ENCODE measurements at places on chromosomes 7 and 10.
A peak's percentile ranks its signal among the peaks of the same experiment; 100 is the strongest.

DNA sequence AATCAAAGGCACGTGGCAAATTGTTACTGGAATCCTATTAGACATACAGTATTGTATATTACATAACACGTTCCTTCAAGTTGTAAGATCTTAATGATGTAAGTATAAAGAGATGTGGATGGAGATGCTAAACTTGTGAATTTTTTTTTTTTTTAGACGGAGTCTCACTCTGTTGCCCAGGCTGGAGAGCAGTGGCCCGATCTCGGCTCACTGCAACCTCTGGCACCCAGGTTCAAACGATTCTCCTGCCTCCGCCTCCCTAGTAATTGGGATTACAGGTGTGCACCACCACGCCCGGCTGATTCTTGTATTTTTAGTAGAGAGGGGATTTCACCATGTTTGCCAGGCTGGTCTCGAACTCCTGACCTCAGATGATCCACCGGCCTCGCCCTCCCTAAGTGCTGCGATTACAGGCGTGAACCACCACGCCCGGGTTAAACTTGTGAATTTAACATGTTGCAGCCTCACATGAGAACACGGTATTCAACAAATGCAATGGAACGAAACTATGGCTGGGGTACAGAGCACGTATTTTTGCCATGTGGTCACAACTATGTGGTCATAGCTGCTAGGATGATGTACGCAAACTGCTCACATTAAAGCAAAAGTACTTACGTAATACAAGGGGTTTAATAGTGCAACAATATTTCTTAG lies 818 bp upstream of the SUPV3L1 start:
- DNase-seq = no peak

- DNase-seq = no peak
These were observed 301.9 kb upstream of the TAC1 start for GRCh38 chr7:97430006-97430405.

- no peak for DNase-seq
These were observed 39.3 kb downstream of the VSTM2A start for GRCh38 chr7:54581511-54581910.

GRCh38 chr10:131485732-131486131 lies 174.2 kb upstream of the TCERG1L start:
- DNase-seq = no peak

DNA sequence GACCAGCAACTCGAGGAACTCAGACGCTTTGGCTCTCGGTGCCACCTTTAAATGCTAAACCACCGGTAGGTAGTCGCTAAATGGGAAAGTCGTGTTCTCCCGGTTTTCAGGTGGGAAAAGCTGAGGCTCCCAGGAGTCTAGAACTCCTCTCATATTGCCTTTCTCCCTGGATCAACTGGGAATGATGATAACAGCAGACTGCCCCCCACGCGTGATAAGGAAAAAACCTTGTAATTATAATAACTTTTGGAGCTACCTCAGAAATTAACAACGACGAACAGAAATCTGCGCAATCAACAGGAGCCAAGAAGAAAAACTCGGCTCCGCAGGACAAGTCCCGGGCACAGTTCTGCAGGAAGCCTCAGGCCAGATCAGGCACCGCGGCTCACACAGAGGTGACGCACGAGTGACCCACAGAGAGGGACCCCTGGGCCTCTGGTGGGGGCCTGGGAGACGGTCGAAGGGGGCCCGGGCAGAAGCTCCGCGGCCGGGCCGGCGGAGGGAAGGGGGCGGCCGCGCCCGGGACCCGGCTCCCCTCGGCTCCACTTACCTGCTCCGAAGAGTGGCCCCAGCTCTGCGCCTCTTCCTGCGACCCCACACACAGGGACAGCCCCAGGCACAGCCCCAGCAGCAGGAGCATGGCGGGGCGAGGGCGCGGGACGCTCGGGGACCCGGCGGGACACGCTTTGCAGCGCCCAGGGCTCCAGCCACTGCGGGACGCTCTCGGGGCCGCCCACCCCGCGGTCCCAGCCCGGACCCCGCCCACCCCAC lies at the start of gene ITIH5:
Gene ITIH5 (minus strand): TSS at position 714 of the 771 bp plus-strand sequence. CDS start 74 bp downstream, at position 640.
- no peak for DNase-seq

GRCh38 chr10:21300551-21300950 lies 224.9 kb downstream of the SKIDA1 start:
- no peak for DNase-seq

DNA sequence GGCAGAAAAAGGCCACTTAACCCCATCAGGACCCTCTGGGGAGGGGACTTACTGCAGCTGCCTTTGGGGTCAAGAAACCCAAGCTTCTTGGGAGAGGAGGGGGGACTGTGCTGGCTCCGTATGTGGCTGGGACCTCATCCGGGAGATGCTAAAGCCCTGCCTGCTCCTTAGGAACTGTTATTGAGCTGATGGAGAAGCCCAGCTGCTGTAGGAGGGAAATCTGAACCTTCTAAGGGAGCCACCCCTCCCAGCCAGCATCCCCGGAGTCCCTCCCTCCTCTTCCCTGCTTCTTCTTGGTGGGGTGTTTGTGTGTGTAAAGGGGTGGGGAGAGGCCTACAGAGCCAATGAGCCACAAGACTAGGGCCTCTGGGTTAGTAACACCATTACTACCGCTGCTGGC lies 8.2 kb downstream of the KCNIP2 start:
- DNase-seq = no peak

- no peak for DNase-seq
These were observed 41.4 kb upstream of the PITRM1 start for GRCh38 chr10:3213758-3214515.

- DNase-seq = no peak
These were observed 826 bp downstream of the GIMAP7 start for GRCh38 chr7:150515248-150516147.

DNA sequence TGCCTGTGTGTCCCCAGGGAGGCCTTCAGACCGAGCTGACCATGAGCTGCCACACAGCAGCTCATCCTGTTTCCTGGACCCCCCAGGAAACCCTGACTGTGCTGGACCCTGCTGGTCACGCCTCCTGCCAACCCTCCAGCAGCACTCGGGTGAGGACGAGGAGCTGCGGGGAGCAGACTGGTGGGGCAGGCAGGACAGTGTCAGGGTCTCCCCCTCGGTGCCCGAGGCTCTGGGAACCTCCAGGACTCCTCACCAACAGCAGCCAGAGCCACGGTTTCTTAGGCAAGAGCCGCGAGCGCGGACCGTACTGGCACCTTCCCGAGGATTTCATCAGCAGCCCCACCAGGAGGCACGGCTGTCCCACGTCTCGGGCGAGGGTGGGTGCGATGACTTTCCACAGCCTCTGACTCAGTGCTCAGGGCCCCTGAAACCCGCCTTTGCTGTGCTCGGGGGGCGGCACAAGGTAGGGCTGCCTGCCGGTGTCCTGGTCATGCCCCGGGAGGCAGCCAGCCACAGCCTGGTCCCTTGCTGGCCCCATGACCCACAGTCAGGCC lies 186.9 kb downstream of the ELFN1 start:
- DNase-seq = no peak

DNA sequence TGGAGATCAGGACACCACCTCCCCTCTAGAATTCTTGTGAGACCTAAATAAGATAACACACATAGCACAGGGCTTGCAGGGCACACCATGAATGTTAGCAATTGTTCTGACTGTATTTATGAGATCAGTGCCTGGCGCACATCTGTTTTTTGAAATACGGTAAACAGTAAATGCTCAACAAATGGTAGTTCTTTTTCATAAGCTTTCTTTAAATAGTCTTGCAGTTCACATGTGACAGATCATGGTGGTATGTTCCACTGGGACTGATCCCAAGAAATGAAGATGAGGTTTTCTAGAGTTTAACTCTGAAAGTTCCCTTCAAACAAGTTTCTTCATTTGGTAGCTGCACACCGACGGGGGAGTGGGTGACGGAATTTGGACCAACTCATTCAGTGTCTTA lies 34.8 kb downstream of the CREB5 start:
- DNase-seq = no peak

DNA sequence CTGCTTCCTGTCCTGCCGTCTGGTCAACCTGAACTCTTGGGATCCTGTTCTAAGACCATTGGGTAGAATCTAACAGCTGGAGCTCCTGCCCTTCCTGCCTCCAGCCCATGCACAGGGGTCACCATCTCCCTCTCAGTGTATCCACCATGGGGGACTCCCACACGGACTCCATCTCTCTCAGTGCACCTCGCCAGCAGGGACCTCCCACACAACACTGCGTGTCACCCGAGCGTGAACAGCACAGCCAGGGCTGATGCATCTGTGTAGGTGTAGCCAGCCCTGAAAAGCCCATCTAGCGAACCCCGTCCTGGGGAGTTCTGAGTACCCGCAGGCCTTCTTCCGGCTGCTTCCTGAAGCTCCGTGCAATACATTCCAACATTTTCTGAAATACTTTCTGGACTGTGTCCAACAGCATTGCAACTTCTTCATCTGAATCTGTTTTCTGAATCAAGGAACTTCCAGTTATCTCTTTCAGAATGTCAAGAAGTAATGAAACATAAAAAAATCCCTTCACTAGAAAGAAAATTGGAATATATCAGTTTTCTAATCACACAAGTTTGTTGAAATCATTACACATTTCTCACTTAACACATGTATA lies 52.5 kb downstream of the NCAPG2 start:
- DNase-seq = no peak

- DNase-seq = no peak
These were observed 519.1 kb downstream of the NRG3 start for GRCh38 chr10:82394122-82394521.

DNA sequence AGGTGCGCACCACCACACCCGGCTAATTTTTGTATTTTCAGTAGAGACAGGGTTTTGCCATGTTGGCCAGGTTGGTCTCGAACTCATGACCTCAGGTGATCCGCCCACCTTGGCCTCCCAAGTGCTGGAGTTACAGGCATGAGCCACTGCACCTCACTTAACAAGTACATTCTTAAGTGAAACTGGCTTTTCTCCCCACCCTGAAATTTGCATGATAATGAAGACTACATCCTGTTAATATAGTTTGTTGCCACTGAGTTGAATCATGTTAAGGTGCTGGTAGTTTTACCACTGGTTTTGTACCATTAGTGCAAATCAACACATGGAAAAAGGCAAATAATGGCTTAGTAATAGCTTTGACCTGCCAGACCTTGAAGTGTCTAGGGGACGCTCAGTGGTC lies 62.2 kb downstream of the MPLKIP start:
- no peak for DNase-seq

- DNase-seq = no peak
These were observed 673.9 kb upstream of the GALNT17 start for GRCh38 chr7:70457883-70458680.

- DNase-seq = no peak
These were observed 27.2 kb downstream of the ANKRD16 start for GRCh38 chr10:5862360-5862961.

DNA sequence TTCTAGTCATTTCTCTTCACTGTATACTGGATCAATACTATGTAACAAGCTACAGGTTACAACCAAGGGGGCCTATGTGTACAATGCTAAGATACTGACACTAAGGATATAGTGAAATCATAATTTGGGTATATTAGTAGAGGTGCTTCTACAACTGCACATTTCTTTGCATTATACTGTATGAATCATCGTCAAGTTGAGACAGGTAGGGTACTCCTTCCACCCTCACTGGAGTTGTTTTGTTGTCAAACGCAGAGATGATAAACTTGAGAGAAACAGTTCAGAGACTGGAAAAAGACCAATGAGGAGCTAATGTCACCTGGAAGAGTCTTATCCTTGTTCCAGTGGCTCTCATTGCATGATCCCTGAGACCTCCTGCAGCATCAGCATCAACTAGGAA lies 208.2 kb upstream of the PRPS1L1 start:
- DNase-seq = no peak

DNA sequence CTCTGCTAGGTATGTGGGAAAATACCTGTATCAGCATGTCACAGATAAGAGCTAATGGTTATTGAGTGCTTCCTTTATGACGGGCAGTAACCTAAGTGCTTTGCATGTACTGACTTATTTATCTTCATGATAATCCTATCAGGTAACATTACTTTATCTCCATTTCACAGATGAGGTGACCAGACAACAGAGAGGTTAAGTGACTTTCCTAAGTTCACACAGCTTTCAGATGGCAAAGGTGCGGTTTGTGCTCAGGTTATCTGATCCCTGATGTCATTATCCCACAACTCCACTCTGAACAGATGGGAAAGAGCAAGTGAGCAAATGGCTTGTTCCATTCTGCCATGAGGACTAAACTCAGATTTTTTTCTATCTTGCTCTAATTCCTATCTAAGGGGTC lies 217.0 kb upstream of the PODXL start:
- DNase-seq = no peak

GRCh38 chr7:64654796-64655548 lies 11.0 kb upstream of the ZNF107 start:
- no peak for DNase-seq

DNA sequence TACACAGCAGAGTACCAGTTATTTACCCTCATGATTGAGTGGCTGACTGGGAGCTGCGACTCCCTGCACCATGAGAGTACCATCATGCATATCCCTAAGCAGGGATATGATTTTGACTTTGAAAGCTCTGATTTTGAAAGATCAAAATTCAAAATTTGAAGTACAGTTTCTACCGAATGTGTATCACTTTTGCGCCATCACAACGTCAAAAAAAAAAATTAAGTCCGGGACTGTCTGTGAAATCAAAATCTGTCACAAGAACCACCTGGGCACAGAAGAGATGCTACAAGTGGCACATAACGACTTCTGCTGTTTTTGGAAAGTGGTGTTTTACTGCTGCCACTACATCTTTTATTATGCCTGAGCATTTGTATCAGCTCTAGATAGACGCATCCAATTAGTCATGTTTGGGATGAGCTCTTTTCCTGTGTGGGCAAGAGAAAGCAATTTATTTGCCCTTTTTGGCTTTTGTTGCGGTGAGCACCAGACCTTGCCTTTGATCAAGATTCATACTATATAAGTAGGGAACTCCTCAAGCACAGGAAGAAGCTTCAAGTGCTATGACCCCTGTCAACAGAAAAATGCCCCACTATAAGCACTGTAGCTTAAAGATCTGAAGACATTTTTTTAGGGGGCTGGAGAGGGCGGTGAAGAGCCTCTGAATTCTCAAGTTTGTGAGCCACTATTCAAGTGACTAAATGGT lies 10.7 kb downstream of the MTPN start:
- DNase-seq = no peak

DNA sequence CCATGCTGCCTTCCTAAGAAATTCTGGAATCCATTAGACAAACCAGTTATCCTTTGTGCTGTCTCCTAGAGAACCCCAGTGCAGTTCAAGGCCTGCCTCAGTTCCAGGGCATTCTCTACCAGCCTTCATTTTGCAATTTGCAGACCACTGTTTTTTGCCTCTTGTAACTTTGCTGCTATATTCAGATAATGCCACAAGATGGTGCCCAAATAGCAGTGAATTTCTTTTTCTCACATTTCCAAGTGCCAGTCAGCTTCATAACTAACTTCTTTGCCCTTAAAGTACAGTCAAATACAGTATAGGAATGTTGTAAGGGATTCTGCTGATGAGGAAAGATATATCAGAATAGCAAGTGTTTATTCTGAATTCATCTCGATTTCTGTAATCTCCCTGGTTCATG lies 25.2 kb downstream of the LOXL4 start:
- peak; percentile 68 for DNase-seq

- DNase-seq = no peak
These were observed 17.6 kb upstream of the PANK1 start for GRCh38 chr10:89662596-89662995.

- DNase-seq = no peak
These were observed 12.5 kb upstream of the COL13A1 start for GRCh38 chr10:69789164-69789576.

All from hematopoietic multipotent progenitor cell treated with erythropoietin and hydrocortisone succinate and interleukin-3 and kit ligand, for 17 days (in vitro differentiated cells).